NCI-H446 (cell line): ENCODE measurements at places on chromosomes 1 and 21.

- no peak for DNase-seq
These were observed 31.9 kb downstream of the NSL1 start for GRCh38 chr1:212759683-212760082.

GRCh38 chr1:246923900-246924299, 7.8 kb downstream of the AHCTF1 start:
- no peak for DNase-seq

- DNase-seq, result no peak
These were observed 560.8 kb downstream of the MATN1 start for GRCh38 chr1:30162565-30162964.

DNA sequence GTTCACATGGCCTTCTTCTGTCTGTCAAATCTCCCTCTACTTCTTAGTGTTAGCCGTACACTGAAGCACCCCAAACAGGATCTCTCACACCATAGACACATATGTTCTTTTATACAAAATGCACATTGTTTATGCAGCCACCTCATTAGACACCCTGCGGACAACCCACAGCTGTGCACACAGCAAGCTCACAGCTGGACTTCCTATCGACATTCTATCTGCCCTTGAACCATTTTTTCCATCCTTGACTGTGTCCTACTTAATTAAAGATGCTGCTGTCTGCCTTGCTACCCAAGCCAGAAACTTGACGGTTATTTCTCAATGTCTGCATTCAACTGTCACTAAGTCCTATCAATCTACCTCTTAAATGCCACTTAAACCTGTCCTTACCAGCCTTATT, 3.2 kb upstream of the ZBTB21 start:
- DNase-seq, result peak; percentile 55

DNA sequence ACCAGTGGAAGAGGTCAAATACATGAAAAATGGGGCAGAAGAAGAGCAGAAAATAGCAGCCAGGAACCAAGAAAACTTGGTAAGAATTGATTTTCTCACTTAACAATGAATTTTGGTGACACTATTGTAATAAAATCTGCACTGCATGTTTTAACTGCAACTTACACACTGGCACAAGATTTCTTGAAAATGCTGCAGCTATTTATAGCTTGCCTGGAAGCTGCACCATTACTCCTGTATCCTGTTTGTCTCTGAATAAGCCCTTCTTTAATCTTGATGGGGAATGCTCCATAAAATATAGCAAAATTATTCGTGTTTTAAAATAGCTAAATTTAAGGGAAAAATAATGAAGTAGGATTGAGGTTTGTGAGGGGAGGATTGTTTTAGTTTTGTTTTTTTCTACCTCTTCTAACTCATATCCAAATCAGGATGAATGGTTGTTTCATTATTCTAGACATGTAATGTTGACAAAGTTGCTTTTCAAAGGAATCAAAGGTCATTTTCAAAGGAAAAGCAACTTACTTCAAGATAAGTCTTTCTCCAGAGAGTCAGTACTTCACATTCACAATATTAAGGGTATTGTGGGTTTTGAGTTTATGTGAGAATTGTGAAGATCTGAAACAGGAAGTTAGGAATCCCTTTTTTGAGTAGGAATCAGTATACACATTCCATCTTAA, 120.9 kb downstream of the C1orf21 start:
- DNase-seq, result no peak

DNA sequence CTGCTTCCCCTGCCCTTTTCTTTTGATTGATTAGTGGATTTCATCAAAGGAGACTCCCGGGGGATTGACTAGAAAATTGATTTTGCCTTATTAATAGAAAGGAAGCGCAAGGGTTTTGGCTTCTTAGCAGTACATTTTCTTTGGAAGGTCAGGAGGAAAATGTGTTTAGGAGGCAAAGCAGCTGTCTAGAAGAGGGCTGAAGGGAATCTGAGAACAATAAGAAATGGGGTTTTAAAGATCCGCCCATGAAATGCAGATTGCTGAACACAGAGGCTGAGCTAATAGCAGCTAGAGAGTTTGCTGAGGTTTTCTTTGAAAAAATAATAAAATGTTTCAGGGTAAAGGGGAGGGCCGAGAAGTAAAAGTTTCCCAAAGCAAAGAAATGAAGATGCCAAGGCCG, 4.9 kb downstream of the SERTAD4 start:
- DNase-seq, result no peak

DNA sequence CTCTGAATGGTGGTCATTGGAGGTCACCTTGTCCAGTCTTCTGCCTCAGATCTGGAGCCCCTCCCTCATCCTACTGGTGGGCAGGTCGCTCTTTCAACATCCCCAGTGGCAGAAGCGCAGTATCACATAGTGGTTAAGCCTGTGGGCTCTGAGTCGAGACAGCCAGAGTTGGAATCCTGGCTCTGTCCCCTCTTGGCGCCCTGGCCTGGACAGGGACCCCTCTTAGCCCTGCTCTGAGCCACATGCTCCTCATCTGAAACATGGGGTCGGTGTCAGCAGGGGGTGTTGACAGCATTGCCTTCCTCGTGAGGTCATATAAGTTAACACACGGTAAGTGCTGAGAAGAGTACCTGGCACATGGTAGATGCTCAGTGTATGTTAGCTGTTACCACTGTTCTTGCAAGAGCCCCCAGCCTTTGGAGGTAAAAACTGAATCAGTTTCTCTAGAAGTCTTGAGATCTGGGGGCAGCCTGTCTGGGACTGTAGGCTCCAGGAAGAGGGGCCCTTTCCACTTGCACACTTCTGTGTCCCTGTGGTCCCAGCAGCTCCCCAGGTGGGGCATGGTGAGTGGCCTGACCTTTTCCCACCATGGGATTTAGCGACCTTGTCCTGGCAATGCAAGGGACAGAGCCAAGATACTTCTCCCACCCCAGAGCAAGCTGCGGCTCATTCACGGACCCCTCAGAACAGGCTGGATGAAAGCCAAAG, 6.4 kb downstream of the ZC3H12A start:
- DNase-seq, result no peak

DNA sequence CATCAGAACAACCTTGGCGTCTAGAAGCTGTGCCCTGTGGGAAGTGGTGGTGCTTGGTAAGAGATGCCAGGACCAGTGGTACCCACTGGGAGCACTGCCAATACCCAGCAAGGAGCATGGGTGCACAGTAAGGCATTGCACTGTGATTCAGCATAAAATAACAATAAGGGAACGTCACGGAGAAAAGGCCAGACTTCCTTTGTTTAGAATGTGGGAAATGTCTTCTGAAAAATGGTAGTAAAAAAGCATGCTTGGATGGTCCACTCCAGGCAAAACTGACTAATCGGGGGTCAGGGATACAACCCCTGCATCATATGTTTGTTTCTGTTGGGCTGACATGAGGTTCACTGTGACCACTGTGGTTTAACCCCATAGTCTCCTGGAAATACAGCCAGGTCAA, 14.7 kb downstream of the METTL18 start:
- DNase-seq, result no peak

DNA sequence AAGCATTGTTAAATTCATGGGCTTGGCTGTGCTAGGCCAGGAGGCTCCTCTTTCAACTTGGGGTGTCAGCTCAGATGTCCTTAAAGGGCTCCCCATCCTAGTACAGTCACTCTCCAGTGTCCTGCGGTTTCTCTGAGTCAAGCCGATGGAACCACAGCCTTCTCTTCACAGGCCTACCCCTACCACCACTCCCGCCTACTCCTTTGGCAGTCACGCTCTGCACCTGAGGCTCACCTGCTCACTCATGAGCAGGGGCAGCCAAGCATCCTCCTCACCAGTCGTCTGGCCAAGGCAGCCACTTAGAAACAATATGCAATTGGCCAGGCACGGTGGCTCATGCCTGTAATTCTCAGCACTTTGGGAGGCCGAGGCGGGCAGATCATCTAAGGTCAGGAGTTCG, 3.6 kb downstream of the ACOT7 start:
- DNase-seq, result no peak

DNA sequence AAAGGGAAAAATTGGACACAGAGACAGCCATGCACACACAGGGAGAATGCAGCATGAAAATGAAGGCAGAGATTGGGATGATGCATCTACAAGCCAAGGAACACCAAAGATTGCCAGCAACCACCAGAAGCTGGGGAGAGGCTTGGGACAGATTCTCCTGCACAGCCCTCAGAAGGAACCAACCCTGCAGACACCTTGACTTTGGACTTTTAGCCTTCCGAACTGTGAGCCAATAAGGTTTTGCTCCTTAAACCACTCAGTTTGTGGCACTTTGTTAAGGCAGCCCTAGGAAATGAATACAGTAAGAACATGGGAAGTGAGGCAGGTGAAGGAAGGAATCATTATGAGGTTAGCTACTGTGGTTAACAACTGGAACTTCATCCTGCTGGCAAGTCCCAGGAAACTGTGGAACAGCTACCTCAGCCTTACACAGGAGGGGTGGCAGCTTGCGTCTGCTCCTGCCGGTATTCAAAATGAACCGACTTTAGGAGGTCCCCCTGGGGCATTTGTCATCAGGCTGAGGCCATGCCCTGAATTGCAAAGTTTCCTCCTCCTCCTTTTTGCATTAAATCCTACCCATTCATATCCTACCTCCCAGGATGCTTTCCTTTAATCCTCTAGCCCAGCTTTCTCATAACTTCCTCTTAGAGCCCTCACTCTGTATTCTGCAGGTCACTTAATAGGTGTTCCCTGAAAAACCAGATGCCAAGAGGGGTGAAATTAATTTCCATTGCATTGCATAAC, 15.4 kb downstream of the CD247 start:
- DNase-seq, result no peak

DNA sequence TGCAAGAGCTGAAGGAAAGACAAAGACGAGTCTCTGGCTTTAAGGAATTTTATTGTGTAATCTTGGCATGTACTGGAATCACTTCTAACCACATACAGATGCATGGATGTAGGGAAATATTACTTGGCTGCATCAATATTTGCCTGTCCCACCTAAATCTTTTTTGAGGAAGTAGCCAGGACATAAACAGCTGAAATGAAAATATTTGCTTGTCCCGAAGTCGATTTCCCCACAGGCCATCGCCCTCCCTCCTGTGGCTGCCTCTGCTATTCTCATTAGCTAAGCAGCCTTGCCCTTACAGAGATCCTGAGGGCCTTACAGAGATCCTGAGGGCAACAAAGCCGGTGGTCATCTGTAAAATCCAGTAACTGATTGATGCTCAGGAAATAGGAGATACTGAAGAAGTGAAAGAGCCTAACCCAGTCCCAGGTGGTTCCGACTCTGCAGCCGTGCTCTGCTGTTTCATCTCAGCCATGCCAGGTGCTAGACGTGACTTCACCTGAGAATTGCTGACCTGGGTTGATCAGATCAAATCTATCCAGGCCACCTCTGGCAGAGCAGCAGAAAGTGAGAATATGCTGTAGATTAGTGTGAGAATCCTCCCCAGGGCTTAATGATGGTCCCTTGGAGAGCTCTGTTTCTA, 25.5 kb downstream of the MAN1C1 start:
- no peak for DNase-seq

DNA sequence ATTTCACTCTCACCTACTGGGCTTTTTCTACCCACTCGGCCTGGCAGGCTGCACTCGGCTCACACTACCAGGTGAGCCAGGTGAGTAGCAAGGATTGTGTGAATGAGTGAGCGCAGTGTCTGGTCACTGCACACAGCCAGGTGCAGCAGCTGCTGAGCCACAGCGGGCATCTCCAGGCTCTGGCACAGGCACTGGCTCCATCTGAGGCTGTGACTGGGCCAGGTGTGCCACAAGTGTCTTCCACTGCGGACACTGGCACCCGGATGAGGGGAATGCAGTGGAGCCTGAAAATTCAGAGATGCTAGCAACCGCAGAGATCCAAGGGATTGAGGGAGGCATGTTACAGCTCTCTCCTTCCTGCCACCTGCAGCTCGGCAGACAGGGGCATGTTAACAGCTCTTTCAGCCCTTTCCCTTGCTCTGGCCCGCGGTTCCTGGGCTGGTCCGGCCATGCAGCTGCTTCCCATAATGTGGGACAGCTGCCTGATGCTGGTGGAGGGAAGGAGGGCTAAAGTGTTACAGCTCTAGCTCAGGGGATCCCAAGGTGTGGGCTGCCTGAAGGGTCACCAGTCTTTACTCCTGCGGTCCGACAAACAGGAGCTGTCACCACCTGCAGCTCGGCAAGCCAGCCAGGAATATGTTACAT, 1038.3 kb downstream of the AMY1C start:
- no peak for DNase-seq

GRCh38 chr1:56185493-56185892, 393.9 kb downstream of the PLPP3 start:
- DNase-seq, result no peak

- peak; percentile 32 for DNase-seq
These were observed 109.8 kb downstream of the MAST2 start for GRCh38 chr1:45913183-45913683.

- DNase-seq, result peak; percentile 81
These were observed 69.8 kb upstream of the DIRAS3 start for GRCh38 chr1:68120136-68120791.
